ENCODE measurements at places on chromosomes 1 and 21.

DNA sequence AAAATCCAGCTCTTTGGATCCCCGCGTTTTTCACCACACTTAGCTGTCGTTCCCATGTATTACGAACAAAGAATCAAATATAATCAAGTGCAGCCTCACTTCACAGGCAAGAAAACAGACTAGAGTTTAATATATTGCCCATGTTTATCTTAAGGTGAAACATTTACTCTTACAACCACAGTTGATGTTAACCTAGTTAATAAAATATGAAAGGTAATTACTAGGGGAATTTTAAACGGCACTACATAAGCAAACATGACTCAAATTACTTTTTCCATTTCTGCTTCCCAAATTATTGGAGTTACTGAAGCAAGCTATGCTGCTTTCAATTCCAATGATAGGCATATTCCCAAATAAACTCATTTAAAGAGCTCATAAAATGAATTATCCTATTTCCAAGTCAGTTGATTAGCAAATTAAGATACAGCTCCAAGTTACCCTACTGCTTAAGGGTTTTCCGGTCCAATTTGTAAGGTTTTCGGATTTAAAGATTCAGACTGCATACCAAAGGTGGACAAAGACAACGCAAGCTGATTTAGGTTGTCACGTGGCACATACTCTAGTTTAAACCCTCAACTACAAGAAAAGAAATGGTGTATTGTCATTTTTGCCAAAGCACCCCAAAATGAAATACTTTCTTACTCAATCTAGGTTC is 5.9 kb downstream of the COX20 start:
- DNase-seq = no peak

DNA sequence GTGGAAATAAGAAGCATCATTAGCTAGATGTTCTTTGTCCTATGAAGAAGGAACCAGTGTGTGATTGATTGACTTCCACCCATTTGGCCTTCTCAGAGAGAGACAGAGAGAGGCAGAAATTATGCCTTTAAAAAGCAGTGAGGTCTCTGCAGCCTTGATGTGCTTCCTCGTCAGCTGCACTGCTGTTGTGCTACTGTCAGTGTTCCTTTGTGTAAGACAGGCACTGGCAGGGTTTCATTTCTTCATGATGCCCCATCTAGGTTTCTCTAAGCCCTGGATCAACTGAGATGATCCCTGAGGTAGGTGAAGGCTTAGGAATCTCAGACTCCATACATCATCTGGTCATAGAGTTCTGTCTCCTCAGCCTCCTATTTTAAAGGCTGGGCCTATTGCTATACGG is 34.9 kb downstream of the GPR3 start:
- peak; percentile 52 for DNase-seq

- no peak for DNase-seq
Measured at GRCh38 chr1:46697053-46697452, 21.9 kb downstream of the EFCAB14 start.

DNA sequence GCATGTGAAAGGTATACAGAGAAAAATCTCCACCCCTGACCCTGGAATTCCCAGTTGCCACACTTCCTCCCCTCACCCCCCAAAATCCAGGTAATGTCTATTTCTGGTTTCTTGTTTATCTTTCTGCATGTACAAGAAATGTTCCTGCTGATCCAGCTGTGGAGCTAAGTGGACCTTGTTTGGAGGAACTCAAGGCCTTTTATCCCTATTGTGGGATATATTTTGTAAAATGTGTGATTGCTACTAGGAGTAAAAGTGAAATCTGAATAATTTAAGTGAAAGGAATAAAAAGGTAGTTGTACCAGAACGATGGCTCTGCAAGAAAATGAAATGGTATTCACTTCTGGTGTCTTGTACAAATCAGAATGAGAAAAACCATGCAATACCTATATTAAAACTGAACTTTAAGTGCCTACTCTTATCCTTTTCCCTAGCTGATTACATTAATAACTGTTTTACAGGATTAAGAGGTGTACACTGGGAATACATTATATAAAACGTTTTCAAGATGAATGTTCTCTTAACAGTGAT is 3.0 kb downstream of the SPEN start:
- no peak for DNase-seq

- DNase-seq = no peak
Measured at GRCh38 chr1:240925273-240925672, 313.3 kb upstream of the GREM2 start.

- no peak for DNase-seq
Measured at GRCh38 chr1:22176258-22176657, 33.4 kb upstream of the WNT4 start.

GRCh38 chr1:21927533-21928237 is 9.4 kb downstream of the HSPG2 start:
- no peak for DNase-seq

DNA sequence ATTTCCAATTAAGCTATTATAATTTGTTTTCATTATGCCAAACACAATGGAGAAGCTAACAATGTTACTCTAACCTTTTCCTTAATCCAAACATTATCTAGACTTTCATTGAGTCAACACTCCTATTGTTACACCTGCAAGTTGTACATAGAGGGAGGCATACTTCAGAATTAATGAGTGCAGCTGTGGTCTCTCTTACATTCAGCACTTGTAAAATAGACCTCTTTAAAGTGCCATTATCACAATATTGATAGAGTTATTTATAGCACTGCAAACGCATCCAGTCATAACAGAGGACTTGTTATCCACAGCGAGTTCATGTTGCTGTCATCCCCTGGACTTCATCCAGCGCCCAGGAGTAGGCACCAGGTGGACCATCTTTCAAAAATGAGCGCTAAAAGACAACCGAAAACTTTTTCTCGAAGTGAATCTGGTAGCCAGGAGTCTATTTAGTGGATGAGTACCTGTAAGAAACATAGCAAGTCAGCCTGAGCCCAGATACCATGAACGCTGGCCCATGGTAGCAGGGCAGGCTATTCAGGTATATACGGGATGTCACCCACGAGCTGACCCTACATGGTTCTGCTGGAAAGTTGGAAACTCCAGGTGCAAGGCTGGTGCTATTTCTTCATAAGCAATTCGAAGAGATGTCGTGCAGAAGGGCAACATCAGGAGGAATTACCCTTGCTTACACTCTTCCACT is 70.6 kb upstream of the NFIA start:
- DNase-seq = no peak

GRCh38 chr1:165303386-165303785 is 53.1 kb downstream of the LMX1A start:
- DNase-seq = no peak

DNA sequence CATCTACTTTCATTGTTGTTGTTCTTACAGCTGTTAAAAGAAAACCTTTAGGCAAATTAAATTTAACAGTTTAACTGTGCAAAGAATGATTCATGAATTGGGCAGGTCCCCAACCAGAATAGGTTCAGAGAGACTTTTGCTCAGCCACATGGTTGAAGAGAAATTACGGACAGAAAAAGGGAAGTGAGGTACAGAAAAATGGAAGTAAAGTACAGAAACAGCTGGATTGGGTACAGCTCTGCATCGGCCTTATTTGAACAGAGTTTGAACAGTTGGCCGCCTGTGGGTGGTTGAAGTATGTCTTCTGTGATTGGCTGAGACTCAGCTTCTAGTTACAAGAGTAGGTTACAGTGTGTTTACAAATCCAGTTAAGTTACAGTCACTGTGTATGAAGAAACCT is 210.1 kb downstream of the FGGY start:
- DNase-seq = peak; percentile 99

DNA sequence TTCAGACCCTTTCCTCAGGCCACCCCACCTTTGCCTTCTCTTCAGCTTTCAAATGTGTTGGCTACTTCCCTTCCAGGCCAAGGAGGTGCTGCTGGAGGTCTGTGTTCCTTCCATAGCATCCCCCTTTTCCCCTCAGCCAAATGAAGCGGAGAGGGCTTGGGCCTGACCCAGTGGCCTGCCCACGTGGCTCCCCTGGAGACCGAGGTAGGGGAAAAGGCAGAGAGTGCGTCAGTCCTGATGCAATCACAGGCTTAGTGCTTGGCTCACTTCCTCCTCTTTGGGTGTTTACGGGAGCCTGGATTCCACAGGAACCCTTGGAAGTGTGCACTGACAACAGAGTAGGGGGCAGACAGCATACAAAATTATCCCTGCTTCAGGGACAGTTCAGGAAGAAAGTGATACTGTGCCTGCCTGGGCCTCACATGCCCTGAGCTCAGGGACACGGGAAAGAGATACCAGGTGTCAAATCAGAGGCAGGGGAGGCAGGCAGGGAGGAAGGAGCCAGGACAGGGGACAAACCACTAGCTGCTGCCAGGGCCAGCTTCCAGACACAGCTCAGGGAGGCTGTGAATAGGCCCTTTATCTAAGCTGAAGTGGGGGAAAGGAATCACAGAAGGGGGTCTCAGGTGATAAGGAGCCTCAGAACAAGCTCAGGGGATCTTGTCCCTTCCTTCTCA is 16.6 kb upstream of the PTP4A2 start:
- peak; percentile 86 for DNase-seq

DNA sequence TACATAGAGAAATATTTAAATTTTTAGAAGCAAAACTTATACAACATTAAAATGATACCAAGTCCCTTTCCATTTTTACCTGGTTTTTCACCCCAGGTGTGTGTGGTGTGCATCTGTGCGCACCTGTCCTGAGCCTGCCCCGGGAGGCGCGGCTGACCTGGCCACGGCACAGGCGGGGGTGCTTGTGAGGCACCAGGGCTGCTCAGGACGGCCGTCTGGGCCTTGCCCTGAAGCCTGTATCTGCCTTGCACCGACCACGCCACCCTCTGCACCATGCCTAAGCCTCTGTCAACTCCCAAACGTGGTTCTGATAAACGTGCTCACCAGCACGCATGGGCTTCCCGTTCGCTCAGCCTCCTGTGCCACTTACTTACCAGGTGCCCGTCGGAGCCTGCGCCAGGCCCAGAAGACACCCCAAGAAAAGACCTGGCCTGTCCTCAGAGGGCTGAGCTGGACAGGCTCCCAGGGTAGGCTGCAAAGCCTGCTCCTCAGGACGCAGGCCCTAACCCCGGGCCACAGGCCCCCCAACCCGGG is 20.9 kb downstream of the PANK4 start:
- no peak for DNase-seq

DNA sequence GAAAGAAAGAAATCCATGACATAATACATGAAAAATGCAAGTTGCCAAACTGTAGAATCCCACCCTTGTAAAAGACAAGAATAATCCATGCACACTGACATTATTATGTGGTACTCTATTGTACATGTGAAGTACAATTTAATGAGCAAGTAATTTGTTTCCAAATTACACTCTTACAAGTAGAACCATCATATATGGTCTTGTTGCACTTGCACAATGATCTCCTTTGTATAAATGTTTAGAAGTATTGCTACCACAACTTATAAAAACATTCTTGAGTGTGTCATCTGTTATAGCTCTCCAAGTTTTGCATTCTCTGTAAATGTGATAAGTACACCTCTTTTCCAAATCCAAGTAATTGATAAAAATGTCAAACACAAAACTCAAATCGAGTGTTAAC is 29.1 kb upstream of the ZNF281 start:
- no peak for DNase-seq

DNA sequence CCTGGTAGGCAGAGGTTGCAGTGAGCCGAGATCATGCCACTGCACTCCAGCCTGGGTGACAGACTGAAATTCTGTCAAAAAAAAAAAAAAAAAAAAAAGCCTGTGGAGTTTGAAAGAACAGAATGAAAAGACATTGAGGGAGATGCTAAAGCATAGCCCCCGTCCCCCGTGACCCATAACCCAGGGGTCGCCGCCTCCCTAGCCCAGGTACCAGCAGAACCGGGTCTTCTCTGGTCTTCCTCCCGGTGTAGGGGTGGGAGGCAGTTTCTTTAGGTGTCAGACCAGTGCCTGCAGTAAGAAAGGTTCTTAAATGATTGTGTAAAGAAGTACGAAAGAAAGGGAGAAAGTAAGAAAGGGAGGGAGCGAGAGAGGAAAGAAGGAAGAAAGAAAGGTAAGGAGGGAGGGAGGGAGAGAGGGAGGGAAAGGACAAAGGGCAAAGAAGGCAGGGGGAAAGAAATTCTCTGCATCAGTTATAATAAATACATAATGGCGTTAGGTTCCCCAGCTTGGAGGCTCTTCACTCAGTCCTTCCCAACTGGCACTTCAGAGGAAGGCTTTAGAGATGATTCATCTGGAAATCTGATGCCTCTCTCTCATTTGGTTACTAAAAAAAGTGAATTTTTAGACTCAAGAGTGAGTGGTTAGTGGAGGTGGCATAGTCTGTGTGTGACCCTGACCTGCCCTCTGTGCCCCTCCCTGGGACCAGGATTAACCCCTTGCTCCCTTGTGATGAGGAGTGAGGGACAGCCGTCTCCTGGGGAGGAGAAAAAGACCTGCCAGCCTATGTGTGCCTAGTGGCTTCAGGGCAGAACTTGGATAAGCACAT is 1.1 kb downstream of the IL24 start:
- DNase-seq = no peak

GRCh38 chr1:59323879-59324278 is 27.0 kb downstream of the FGGY start:
- no peak for DNase-seq
